ENCODE measurements at places on chromosomes 7 and 10. TPM values are rescaled to one million over a fixed set of nuclear protein-coding genes. Genes with fewer than 3 reads are reported as not detected.

Gene SPAG6
- total RNA-seq = 0.15 TPM

Gene MIOS
- 37.2 TPM for total RNA-seq

Gene MRPS16
- 68.0 TPM for total RNA-seq

Gene PSD
- total RNA-seq = 20.2 TPM

Gene TFPI2
- 14.5 TPM for total RNA-seq

Gene HMX3
- not detected for total RNA-seq

Gene ITGA8
- 5.8 TPM for total RNA-seq

Gene ITGB8
- total RNA-seq = 25.0 TPM

Gene TMEM236
- total RNA-seq = under 0.01 TPM

Gene SORBS1
- 0.17 TPM for total RNA-seq

Gene TAS2R4
- 1.7 TPM for total RNA-seq

Gene SPACDR
- 2.6 TPM for total RNA-seq

Gene GPR15LG
- not detected for total RNA-seq

Gene SLC16A9
- total RNA-seq = 0.33 TPM

Gene SEC23IP
- 27.5 TPM for total RNA-seq

Gene OPALIN
- not detected for total RNA-seq

Gene SUN3
- not detected for total RNA-seq

Gene SFTPA2
- total RNA-seq = not detected

Gene GNGT1
- not detected for total RNA-seq

Gene SPDYE16
- 0.33 TPM for total RNA-seq

Gene MMP21
- total RNA-seq = not detected

Gene DDC
- total RNA-seq = not detected

Gene GRID2IP
- total RNA-seq = not detected

Gene KIAA1217
- 5.5 TPM for total RNA-seq

Gene OR2A2
- not detected for total RNA-seq

Gene NKX2-3
- not detected for total RNA-seq

Gene IFIT1B
- total RNA-seq = not detected

Gene LLCFC1
- not detected for total RNA-seq

Gene PRSS37
- total RNA-seq = not detected

Gene CYP3A5
- 0.44 TPM for total RNA-seq

Gene CALML3
- total RNA-seq = not detected

Gene STOX1
- not detected for total RNA-seq

Gene ACTL6B
- not detected for total RNA-seq

Gene ATG9B
- under 0.01 TPM for total RNA-seq

Gene RAB19
- total RNA-seq = not detected

Gene MUC3A
- not detected for total RNA-seq

Gene RELN
- total RNA-seq = 4.7 TPM

Gene PSAP
- 1,900 TPM for total RNA-seq

Gene TM9SF3
- total RNA-seq = 111 TPM

Gene NPC1L1
- total RNA-seq = 0.17 TPM

Gene ZNF365
- 3.8 TPM for total RNA-seq

Gene LEP
- total RNA-seq = not detected

Gene SUN1
- total RNA-seq = 162 TPM
